GDM1 (cell line): ENCODE measurements at places on chromosomes 2 and 18.

DNA sequence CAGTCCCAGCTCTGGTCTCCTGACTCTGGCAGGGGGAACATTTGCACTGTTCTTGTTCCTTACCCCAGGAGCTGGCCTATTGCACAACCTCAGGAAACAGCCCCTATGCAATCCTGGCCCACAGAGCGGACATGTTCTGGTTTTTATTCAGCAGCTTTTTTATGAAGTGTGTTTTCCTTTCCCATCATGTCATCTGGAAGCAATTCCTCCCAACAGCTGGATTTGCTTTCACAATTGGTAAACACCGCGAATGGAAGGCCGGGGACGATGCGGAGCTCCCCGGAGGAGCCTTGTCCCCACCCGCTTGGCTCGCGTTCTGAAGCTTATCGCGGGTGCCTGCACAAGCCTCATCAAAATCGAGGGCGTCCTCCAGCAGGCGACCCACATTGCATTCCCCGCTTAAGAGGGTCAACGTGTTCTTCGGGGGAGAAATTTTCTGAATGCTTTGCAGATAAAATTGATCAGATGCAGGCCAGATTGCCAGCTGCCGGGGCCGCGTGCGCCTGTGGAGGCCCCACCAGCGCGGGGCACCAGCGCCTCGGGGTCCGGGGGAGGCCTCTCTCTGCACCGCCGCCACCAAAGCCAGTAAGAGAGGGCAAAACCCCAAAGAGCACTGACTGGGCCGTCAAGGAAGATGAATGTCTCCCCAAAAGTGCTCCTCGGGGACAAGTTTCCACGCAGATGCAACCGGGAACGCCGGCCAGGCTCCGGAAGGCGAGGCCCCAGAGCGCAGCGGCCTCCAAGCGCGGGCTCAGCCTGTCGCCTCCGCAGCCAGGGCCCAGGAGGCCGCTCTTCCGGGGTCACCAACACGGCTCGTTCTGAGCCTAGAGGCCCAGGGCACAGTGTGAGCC lies 60.3 kb upstream of the SP3 start:
- no peak for DNase-seq

- no peak for DNase-seq
Observed at GRCh38 chr2:166881177-166881576, 7.1 kb upstream of the XIRP2 start.

- DNase-seq: no peak
Observed at GRCh38 chr2:223735659-223736244, 101.6 kb downstream of the AP1S3 start.

DNA sequence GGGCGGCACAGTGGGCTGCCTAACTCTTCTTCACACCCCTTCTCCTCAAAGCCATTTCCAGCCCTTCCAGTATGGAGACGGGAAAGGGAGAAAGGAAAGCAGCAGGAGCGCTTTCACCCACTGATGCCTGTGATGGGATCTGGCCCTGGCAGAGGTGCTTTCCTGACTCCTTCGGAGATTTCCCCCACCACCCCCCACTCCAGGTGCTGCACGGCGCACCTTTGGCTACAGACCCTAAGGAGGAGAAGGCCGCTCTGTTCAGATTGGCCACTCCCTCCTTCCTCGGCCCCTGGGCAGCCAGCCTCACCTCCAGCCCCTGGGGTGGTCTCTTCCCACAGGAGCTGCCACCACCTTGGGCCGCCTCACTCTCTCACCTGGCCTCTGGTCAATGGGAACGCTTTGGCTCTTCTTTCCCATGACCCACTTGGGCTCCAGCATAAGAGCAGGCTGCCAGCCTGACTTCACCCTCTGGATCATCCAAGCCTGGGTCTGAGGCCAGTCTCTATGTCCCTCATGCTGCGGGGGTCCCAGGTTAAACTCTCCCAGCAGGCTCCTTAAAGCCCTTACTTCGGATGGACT lies 18.4 kb upstream of the MAL start:
- no peak for DNase-seq

DNA sequence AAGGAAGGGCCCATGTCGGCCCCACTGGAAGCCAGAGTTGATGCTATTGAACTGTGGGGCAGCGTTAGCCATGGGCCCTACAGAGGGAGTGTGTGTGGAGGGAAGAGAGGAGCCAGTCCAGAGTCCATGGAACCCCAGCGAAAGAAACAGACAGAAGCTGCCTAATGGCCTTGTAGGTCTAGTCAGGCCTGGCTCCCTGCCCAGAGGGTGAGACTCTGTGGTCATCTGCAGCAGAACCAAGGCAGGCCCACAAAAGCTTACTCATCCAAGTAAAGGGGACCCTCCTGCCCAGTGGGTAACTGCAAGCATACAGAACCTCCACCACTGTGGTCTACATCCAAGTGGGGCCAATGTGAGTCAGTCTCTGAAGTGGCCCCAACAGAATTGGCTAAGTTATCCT lies 439.8 kb downstream of the TGIF1 start:
- no peak for DNase-seq

DNA sequence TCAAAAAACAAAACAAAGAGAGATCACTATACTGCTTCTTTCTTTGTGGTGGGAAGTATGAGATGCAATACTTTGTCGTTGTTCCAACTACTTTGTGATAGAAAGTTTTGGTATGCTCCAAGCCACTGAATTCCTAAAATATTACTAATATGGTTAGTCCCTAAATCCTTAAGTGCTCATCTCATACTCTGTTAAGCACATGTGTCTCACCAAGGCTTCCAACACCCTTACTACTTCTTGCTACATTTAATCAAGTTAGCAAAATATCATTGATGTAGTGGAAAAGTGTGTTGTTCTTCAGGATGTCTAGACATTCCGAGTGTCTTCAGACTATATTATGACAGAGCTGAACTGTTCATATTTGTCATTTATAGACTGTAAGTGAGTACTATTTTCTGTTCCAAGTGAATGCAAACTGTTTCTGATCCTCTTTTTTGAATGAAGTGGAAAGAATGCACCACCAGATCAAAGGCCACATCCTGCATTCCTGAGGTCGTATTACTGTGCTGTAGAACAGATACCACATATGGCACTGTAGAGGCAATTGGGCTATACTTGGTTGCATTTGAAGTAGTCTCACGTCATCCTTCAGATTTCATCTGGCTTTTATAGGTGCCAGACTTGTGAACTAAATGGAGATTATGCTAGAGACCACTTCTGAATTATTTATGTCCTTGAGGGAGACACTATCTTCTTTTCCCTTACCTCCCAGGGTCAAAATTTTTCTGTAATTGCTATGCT lies 298.4 kb upstream of the ZNF521 start:
- no peak for DNase-seq
